Activated CD4-positive, alpha-beta T cell treated with anti-CD3 and anti-CD28 coated beads for 36 hours (primary cell): ENCODE measurements at places on chromosomes 3 and 15.

GRCh38 chr3:127039719-127040118 lies 56.8 kb downstream of the PLXNA1 start:
- no peaks in the 10 kb centered on the region for H3K36me3 ChIP-seq
- no peak for DNase-seq
- no peak overlapping the region for H3K4me3 ChIP-seq
- H3K27me3 ChIP-seq = no peaks in the 10 kb centered on the region
- no peaks in the 10 kb centered on the region for H3K4me1 ChIP-seq
- H3K27ac ChIP-seq = no peak overlapping the region

DNA sequence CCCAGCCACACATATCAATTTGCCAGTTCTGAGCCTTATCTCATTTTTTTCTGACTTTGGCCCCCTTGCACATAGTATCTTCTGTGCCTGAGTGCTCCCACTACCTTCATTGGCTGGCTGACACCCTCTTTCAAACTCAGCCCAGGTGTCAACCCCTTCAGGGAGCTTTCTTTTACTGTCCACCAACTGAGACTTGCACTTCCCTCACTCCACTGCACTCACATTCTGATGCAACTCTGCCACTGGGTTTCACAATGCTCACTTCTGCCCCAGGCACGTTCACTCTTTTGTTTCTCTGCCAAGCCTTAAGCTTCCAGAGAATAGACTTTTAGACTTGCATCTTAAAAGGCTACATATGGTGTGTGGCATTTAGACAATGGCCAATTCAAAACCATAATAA lies 101.5 kb upstream of the CBLB start:
- peak overlapping the region; percentile 24 for H3K27ac ChIP-seq
- DNase-seq = no peak
- peaks cover 17% of the 10 kb centered on the region for H3K36me3 ChIP-seq
- no peaks in the 10 kb centered on the region for H3K27me3 ChIP-seq
- no peak overlapping the region for H3K4me3 ChIP-seq
- peaks cover 3% of the 10 kb centered on the region for H3K4me1 ChIP-seq

- H3K4me3 ChIP-seq = no peak overlapping the region
- H3K36me3 ChIP-seq = no peaks in the 10 kb centered on the region
- no peak for DNase-seq
- no peaks in the 10 kb centered on the region for H3K4me1 ChIP-seq
- no peak overlapping the region for H3K27ac ChIP-seq
Observed at GRCh38 chr3:160675566-160676124, 1.3 kb upstream of the ARL14 start.

- no peak overlapping the region for H3K27ac ChIP-seq
- DNase-seq = no peak
- H3K27me3 ChIP-seq = no peaks in the 10 kb centered on the region
Observed at GRCh38 chr3:3069723-3070122, 40.5 kb downstream of the IL5RA start.

- no peak for DNase-seq
- no peaks in the 10 kb centered on the region for H3K36me3 ChIP-seq
- no peaks in the 10 kb centered on the region for H3K4me1 ChIP-seq
- no peak overlapping the region for H3K27ac ChIP-seq
Observed at GRCh38 chr3:29331456-29332194, 50.8 kb downstream of the RBMS3 start.

- no peak overlapping the region for H3K27ac ChIP-seq
- no peaks in the 10 kb centered on the region for H3K4me1 ChIP-seq
- H3K36me3 ChIP-seq = no peaks in the 10 kb centered on the region
- no peaks in the 10 kb centered on the region for H3K27me3 ChIP-seq
- DNase-seq = no peak
Observed at GRCh38 chr3:173993299-173993698, 595.8 kb downstream of the NLGN1 start.

DNA sequence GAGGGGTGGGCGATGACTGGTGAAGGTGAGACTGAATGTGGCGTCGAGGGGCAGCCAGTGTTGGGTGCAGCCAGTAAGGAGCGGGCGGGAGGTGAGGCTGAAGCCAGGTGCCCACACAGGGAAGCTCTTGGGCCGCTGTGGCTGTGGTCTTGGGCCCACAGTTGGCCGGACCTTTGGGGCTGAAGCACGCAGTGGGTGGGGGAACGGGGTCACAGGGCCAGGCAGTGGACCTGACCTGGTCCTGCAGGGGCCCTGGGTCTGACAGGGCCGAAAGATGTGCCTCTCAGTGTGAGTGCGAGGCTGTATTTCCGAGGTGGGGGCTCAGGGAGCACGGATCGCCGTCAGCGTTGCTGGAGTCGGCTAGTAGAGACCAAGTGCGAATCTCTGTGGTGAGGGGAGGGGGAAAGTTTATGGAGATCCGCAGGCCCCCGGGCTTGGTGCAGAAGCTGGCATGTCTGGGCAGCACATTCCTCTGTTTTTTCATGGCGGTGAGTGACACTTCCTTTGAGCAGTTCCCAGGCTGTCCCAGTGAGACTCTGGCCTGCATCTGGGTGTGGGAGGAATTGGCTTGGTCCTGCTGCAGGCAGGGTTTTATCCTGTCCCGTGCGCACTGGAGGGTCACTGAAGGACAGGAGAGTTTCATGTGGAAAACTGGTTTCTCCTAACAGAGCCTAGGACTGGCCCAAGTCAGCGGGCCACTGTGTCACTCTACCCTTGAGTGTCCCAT lies 100.8 kb downstream of the TMEM266 start:
- peaks cover 4% of the 10 kb centered on the region for H3K4me1 ChIP-seq
- H3K36me3 ChIP-seq = no peaks in the 10 kb centered on the region
- H3K4me3 ChIP-seq = no peak overlapping the region
- H3K27ac ChIP-seq = no peak overlapping the region

GRCh38 chr3:72113564-72113963 lies 328.6 kb upstream of the PROK2 start:
- no peak for DNase-seq
- peaks cover 2% of the 10 kb centered on the region for H3K27me3 ChIP-seq
- H3K27ac ChIP-seq = no peak overlapping the region
- H3K36me3 ChIP-seq = no peaks in the 10 kb centered on the region
- no peaks in the 10 kb centered on the region for H3K4me1 ChIP-seq

DNA sequence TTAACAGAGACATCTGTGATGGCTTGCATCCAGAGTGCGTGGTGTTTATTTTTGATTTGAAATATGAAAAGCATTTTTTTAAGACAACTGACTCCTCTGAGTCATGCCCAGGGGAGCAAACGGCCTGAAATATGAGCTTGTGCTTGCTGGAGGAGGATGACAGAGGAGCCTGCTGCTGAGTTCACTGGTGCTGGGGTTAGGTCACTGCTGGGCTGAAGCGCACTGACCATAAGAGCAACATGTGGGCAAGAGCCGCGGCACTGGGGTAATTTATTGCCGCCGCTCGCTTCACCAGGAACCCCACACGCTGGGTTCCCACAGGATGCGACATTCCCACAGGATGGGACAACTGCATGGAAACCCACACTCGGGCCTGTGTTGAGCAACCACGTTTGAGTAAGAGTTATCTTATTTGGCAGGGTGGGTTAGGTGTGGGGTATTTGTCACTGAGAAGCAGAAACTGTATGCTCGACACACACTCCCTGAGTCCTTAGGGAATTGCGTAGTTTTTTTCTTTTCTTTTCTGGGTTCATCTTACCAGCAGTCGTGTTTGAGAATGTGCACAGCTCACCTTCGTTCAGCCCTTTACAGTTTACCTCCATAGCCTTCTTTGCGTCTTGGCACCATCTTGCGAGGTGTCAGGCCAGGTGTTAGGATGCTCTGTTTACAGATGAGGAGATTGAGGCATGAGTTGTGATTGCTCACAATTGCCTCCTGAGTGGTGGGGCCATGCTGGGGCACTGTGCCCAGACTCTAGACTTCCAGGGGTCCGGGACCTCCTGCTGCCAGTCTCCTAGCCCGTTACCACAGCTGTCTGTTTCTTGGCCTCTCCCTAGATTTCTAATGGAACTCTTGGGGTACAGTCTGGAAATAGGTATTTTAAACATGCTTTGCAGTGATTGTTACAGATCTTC lies 60.4 kb downstream of the SMAD3 start:
- peaks cover 70% of the 10 kb centered on the region for H3K4me1 ChIP-seq
- H3K27ac ChIP-seq = peak overlapping the region; percentile 72
- H3K27me3 ChIP-seq = no peaks in the 10 kb centered on the region
- peaks cover 22% of the 10 kb centered on the region for H3K36me3 ChIP-seq

DNA sequence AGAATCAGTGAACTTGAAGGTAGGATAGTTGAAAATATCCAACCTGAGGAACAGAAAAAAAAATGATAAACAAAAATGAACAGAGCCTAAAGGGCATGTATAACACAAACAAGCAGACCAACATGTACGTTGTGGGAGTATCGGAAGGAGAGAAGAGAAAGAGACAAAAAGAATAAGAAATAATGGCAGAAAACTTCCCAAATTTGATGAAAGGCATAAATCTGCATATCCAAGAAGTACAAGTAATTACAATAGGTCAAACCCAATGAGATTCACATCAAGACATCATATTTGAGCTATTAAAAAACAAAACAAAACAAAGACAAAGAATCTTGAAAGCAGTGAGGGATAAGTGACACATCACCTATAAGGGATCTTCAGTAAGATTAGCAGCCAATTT lies 38.1 kb upstream of the ATP13A5 start:
- H3K27ac ChIP-seq = no peak overlapping the region
- H3K4me3 ChIP-seq = no peak overlapping the region
- H3K27me3 ChIP-seq = no peaks in the 10 kb centered on the region

GRCh38 chr15:69462030-69462492 lies 9.4 kb downstream of the RPLP1 start:
- H3K4me1 ChIP-seq = peaks cover 24% of the 10 kb centered on the region
- H3K4me3 ChIP-seq = peak overlapping the region; percentile 82
- DNase-seq = no peak
- peaks cover 15% of the 10 kb centered on the region for H3K36me3 ChIP-seq
- H3K27me3 ChIP-seq = no peaks in the 10 kb centered on the region

- no peak overlapping the region for H3K4me3 ChIP-seq
- peaks cover 18% of the 10 kb centered on the region for H3K27me3 ChIP-seq
- no peak overlapping the region for H3K27ac ChIP-seq
- no peak for DNase-seq
Observed at GRCh38 chr3:131608741-131609140, 106.0 kb upstream of the MRPL3 start.

- no peaks in the 10 kb centered on the region for H3K4me1 ChIP-seq
- H3K4me3 ChIP-seq = no peak overlapping the region
- H3K27ac ChIP-seq = no peak overlapping the region
- no peak for DNase-seq
- peaks cover 44% of the 10 kb centered on the region for H3K36me3 ChIP-seq
Observed at GRCh38 chr3:25728101-25728500, 55.1 kb downstream of the NGLY1 start.

DNA sequence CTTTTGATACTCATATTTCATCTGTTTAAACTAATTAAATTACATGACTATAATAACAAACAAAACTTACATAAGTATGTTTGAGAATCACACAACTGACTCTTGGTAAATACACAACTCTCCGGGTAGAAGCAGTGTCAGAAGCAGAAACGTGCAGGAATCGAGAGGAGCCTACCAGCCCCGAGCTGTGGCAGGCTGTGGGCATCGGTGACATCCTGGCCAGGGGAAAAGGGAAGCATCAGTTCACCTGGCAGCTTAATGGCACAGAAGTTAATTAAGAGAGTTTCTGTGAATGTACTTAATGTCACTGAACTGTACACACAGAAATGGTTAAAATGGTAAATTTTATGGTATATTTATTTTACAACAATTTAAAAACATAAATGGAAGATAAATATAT lies 90.2 kb downstream of the CRTC3 start:
- peaks cover 26% of the 10 kb centered on the region for H3K36me3 ChIP-seq
- no peaks in the 10 kb centered on the region for H3K27me3 ChIP-seq
- H3K27ac ChIP-seq = peak overlapping the region; percentile 81
- H3K4me1 ChIP-seq = peaks cover 36% of the 10 kb centered on the region

DNA sequence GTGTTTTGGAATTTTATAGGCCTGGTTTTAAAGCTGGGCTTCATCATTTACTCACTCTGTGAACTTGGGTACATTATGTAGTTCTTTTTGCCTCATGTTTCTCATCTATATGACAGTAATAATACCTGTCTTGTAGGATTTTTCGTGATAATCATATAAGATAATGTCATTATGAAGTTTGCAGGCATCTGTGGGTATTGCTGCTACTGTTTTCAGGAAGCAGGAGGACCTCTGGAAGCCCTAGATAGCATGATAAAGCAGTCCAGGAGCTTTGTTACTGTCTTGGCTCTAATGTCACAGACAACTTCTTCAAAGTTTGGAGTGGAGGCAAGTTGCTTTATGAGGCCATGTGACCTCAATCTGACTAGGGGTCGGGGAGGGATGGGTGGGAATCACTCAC lies 145.0 kb upstream of the MEIS2 start:
- H3K4me3 ChIP-seq = no peak overlapping the region
- H3K27me3 ChIP-seq = no peaks in the 10 kb centered on the region
- no peaks in the 10 kb centered on the region for H3K4me1 ChIP-seq

GRCh38 chr15:38589502-38589901 lies 24.9 kb upstream of the RASGRP1 start:
- H3K36me3 ChIP-seq = no peaks in the 10 kb centered on the region
- DNase-seq = peak; percentile 57
- no peak overlapping the region for H3K4me3 ChIP-seq
- no peaks in the 10 kb centered on the region for H3K27me3 ChIP-seq

DNA sequence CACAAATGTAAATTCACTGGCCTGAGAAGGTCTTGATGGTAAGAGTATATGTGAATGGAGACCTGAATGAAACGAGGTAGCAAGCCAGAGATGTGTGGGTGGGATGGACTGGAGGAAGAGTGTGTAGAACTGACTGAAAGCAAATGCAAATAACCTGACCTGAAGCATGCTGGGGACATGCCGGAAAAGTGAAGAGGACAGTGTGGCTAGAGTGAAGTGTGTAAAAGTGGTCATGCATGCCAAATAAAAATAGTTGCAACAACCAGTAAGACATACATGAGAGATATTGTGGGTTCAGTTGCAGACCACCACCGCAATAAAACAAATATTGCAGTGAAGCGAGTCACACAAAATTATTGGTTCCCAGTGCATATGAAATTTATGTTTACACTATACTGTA lies 82.3 kb downstream of the LPP start:
- peaks cover 20% of the 10 kb centered on the region for H3K4me1 ChIP-seq
- H3K4me3 ChIP-seq = no peak overlapping the region
- no peaks in the 10 kb centered on the region for H3K27me3 ChIP-seq
- no peak overlapping the region for H3K27ac ChIP-seq
- no peak for DNase-seq
- H3K36me3 ChIP-seq = peaks cover 4% of the 10 kb centered on the region

DNA sequence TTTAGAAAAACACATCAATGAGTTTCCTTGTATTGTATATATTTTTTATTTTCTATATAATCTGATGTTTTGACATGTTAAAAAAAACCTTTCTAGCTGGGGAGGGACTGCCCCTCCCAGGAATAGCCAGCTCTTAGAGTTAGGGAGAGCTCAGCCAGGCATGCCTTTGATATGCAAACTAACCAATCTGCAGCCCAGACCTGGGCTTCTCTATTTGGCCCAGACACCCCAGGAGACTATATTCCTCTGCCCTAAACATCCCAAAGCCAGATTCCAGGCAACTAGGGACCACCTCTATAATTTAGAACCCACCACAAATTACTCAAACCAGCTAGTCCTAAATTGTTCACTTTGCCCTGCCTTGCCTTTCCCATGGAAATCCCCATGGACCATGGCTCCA lies 390.9 kb upstream of the ADAMTS9 start:
- no peak overlapping the region for H3K4me3 ChIP-seq
- DNase-seq = no peak
- H3K27me3 ChIP-seq = no peaks in the 10 kb centered on the region
- H3K4me1 ChIP-seq = no peaks in the 10 kb centered on the region
- no peaks in the 10 kb centered on the region for H3K36me3 ChIP-seq
